ENCODE measurements at places on chromosomes 12 and 14. TPM values are rescaled to one million over a fixed set of nuclear protein-coding genes. Genes with fewer than 3 reads are reported as not detected.

RASSF9 gene
- 8.3 TPM for total RNA-seq

DNA sequence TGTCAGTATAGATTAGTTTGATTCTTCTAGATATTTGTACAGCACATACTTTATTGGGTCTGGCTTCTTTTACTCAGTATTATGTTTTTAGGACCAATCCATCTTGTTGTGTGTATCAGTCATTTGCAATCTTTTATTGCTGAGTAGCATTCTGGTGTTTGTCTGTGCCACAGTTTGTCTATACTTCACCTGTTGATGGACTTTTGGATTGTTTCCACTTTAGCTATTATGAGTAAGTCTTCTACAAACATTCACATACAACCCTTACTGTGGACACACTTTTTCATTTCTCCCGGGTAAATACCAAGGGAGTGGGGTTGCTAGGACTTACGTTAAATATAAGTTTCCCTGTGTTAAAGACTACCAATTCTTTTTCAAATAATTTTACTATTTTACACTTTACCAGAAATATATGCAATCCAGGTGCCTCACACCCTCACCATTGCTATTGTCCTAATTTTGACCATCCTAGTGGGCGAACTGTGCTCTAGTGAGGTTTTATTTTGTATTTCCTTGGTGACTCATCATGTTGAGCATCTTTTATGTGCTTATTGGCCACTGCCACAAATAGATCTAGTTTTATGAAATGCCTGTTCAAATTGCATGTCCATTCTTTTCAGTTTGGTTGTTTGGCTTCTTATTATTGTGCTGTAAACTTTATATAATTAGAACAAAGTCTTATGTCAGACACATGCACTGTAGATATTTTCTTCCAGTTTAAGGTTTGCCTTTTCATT is 304.7 kb upstream of the TMTC1 start:
- no peaks in the 10 kb centered on the region for H3K36me3 ChIP-seq
- H3K27me3 ChIP-seq = no peaks in the 10 kb centered on the region
- H3K4me3 ChIP-seq = no peak overlapping the region
- H3K27ac ChIP-seq = no peak overlapping the region
- no peak for DNase-seq
- no peaks in the 10 kb centered on the region for H3K4me1 ChIP-seq

DNA sequence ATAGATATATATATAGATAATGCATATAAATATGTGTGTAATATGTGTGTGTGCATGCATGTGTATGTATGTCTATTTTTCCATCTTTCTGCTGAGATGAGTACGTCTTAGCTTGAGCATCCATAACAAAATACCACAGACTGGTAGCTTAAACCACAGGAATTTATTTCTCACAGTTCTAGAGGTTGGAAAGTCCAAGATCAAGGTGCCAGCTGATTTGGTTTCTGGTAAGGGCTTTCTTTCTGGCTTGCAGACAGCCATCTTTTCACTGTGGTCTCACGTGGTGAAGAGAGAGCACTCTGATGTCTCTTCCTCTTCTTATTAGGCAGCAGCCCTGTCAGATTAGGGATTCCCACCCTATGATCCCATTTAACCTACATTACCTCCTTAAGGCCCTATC is 47.3 kb downstream of the ACSM4 start:
- H3K4me1 ChIP-seq = peaks cover 7% of the 10 kb centered on the region
- no peaks in the 10 kb centered on the region for H3K27me3 ChIP-seq
- no peaks in the 10 kb centered on the region for H3K36me3 ChIP-seq
- no peak overlapping the region for H3K27ac ChIP-seq

GRCh38 chr12:41339784-41340183 is 151.7 kb downstream of the PDZRN4 start:
- no peak overlapping the region for H3K4me3 ChIP-seq
- no peaks in the 10 kb centered on the region for H3K36me3 ChIP-seq
- H3K27ac ChIP-seq = no peak overlapping the region
- DNase-seq = no peak
- H3K4me1 ChIP-seq = no peaks in the 10 kb centered on the region

DNA sequence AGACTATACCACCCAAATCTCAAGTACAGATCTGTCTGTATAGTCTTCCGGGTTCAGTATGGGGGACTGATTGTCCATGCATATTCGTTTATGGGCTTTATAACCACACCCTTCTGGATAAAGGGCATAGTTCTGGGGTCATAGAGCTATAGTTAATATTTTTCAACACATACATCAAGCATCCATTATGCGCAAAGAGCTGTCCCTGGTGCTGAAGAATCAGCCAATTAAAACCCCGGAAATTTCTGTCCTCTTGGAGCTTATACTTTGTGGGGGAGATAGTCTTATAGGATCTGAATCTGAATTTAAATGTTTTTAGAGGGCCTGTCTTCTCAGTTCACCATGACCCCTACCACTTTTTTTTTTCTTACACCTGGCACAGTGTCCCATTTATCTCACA is 256.7 kb downstream of the SUDS3 start:
- H3K4me1 ChIP-seq = no peaks in the 10 kb centered on the region
- no peaks in the 10 kb centered on the region for H3K27me3 ChIP-seq
- H3K36me3 ChIP-seq = no peaks in the 10 kb centered on the region
- DNase-seq = no peak
- no peak overlapping the region for H3K27ac ChIP-seq

GRCh38 chr12:66050610-66051009 is 79.9 kb downstream of the LLPH start:
- DNase-seq = no peak
- no peak overlapping the region for H3K4me3 ChIP-seq
- H3K27me3 ChIP-seq = no peaks in the 10 kb centered on the region
- no peak overlapping the region for H3K27ac ChIP-seq
- H3K4me1 ChIP-seq = no peaks in the 10 kb centered on the region
- H3K36me3 ChIP-seq = no peaks in the 10 kb centered on the region

Measured in left lung (tissue), 14 donors.